Stimulated activated CD8-positive, alpha-beta memory T cell treated with anti-CD3 and anti-CD28 coated beads, Interleukin-4, amount 100 ng/mL, for 1 hour (primary cell): ENCODE measurements at places on chromosomes 4 and X.

DNA sequence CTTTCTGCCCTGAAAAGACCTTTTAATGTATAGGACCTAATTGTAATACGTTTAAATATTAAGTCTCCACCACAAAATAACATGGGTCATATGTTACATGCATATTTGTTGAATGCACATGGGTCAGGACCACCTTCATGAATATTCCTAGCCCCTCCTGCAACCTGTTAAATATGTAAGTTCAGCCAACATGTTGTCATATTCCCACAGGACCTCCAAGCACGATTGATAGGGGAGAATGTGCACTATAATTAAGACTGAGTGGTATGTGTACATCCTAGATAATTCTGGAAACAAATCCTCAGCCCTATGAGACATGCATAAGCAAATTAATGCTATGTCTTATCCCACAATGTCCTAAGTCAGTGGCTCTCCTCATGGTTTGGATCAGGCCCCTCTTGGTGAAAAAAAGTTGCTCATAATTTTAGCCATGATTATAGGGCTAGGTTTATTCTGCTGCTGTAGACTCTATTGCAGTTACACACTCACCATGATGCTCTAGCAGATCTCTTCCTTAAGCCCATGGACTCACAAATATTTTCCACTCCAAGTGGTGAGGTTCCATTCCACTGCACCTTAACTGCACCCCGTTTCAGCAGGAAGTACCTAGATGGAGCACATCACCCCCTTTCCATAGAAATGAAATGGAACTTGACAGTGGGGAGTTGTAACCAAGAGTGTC is 10.2 kb downstream of the TIGD2 start:
- no peak for DNase-seq

GRCh38 chrX:57265126-57265525 is 21.4 kb upstream of the FAAH2 start:
- DNase-seq, result no peak

DNA sequence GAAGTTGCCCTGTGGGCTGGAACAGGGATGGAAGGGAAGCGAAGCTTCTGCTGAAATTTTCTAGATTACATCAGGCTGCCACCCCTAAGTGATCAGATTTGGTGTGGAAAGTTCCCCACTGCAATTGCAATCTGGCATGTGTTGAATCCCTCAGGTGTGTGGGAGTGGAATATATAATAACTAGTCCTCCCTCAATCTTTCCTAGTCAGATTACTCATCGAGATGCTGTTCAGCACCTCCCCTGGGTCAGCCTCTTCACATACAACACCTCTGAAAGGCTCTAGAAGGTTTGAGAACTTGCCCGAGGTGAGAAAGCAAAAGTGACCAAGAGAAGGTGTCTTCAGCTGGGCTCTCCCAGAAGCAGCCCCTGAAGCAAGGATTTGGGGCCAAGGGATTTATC is 336.8 kb downstream of the BCOR start:
- DNase-seq, result no peak

GRCh38 chr4:37812713-37813112 is 13.8 kb upstream of the PGM2 start:
- no peak for DNase-seq

DNA sequence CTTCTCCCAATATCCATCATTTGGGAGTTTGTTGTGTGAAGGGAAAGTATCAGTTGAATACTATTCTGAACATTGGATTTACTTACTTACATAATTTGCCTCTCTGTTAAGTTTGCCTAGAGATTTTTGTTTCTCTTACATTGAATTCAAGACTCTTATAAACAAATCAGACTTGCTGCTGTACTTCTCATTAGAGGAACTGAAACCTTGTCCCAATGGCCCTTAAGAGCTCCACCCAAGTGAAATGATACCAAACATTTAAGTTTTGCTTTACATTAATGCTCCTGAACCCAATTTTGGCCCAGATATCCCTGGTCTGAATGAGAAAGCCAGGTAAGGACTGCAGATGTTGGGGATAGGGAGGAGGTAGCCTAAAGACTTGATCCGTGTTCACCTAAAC is 32.0 kb downstream of the HAND2 start:
- DNase-seq, result no peak

- DNase-seq, result no peak
Observed at GRCh38 chr4:13344216-13344615, 139.9 kb downstream of the RAB28 start.

GRCh38 chrX:123108513-123109427 is 75.3 kb upstream of the GRIA3 start:
- DNase-seq, result no peak

- no peak for DNase-seq
Observed at GRCh38 chr4:124053872-124054538, 657.4 kb downstream of the SPRY1 start.

- DNase-seq, result no peak
Observed at GRCh38 chrX:136354201-136354600, 53.4 kb downstream of the ADGRG4 start.

DNA sequence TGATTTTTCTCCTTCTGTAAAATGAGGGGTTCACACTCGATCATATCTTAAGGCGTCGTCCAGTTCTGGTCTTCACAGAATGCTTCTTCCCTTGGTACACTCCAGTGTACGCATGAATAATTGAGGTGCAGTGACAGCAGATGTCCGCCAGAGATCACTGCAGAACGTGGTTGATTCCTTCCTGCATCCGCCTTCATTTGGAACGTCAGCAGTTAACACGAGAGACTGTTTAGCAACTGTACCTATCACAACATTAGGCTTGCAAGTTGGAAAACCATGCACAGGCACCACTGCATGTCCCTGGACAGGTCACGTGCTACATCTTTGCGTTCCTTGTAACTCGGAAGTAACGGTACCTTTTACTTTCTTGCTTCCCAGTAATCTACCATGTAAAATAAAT is 66.0 kb upstream of the GEMIN8 start:
- DNase-seq, result no peak

- no peak for DNase-seq
Observed at GRCh38 chrX:131595120-131595519, 51.2 kb downstream of the OR13H1 start.

DNA sequence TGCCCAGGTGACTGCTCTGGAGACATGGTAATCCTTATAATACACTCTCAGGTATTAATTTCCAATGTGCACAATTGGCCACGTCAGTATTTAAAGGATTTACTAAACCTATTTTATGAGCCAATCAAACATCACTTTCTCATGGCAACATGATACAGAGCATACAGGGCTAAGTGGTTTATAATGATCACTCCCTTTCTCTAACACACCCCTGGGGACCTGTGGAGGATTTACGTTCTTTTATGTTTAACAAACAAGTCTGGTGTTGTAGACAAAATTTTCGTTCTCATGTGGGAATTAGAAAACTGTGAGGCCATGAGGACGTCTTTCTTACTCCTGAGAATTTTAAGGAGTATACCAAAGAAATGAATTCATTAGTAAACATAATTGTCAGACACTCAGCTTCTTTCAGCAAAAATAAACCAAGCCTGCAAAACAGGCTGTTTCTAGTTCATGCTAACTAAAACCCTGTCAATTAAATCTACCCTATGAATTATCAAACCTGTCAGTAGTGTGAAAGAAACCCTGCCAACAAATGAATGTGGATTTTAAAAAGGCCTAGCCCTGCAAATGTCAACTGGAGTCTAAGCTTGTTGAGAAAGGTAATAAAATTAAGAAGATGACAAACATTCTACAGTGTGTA is 155.8 kb downstream of the PDGFC start:
- no peak for DNase-seq

GRCh38 chrX:130916636-130917422 is 13.8 kb upstream of the ENOX2 start:
- peak; percentile 8 for DNase-seq

- no peak for DNase-seq
Observed at GRCh38 chr4:37648084-37648817, 37.9 kb downstream of the RELL1 start.

DNA sequence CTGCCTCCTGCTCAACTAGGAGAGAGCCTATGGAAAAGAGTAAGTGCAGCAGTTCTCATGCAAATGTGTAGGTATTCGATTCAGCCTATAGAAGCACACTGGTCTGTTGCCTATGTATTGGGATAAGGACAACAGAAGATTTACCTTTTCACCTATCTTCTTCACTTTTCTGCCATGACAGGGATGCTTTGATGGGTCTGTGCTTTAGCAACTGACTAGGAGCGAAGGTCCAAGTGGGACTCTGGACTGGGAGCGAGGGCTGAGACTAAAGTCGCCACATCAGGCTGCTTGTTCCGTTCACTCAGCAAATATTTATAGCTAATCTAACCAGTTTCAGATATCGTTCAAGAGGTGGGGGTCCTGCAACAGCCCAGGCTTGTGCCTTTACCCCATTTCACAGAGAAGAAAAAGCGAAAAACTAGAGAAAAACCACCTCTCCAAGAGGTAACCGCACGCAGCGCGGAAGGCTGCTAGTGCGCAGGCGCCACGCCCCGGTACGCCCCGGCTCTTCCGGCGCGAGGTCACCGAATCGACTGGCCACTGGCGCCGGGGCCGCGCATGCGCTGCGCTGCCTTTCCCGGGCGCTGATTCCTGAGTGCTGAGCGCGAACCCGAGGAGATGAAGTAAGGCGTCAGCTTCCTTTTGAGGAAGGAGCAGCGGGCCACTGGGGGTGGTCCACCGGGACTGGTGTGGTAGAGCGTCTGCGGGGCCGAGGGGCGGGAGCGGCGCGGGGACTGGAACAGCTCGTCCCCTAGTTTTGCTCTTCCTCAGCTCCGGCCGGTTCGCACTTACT is at the start of gene RBMX2:
Gene RBMX2 (plus strand): TSS at position 573 of the 793 bp plus-strand sequence. CDS start 46 bp downstream, at position 619.
- peak; percentile 36 for DNase-seq
